Colonic mucosa (tissue), 4 donors: ENCODE measurements at places on chromosomes 13 and 19. TPM values are rescaled to one million over a fixed set of nuclear protein-coding genes. Genes with fewer than 3 reads are reported as not detected.

DNA sequence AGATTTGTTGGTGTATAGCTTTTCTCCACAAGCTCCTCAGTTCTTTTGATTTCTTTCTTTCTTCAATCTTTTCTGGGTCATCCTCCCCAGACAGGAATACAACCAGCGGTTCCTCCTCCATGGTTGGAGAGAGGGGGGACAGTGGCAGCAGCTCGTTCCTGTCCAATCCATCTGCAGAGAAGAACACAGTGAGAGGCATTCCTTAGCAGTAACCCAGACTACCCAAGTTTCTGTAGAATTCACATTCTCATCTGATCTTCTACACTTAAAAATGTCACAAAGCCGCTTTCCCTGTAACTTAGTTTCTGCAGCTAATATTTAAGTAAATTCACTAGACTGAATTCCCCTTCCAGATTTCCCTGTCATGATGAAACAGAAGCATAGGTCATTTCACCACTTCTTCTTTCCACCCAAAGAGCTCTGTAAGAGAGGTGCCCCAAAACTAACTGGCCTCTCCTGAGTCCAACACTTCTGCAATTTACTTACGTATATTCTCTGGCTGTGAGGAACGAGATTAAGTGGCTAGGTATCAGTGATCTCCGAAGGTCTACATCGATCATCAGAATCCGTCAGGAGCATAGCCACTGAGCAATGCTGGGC is 171.9 kb downstream of the TBC1D4 start:
- DNase-seq: no peak

DNA sequence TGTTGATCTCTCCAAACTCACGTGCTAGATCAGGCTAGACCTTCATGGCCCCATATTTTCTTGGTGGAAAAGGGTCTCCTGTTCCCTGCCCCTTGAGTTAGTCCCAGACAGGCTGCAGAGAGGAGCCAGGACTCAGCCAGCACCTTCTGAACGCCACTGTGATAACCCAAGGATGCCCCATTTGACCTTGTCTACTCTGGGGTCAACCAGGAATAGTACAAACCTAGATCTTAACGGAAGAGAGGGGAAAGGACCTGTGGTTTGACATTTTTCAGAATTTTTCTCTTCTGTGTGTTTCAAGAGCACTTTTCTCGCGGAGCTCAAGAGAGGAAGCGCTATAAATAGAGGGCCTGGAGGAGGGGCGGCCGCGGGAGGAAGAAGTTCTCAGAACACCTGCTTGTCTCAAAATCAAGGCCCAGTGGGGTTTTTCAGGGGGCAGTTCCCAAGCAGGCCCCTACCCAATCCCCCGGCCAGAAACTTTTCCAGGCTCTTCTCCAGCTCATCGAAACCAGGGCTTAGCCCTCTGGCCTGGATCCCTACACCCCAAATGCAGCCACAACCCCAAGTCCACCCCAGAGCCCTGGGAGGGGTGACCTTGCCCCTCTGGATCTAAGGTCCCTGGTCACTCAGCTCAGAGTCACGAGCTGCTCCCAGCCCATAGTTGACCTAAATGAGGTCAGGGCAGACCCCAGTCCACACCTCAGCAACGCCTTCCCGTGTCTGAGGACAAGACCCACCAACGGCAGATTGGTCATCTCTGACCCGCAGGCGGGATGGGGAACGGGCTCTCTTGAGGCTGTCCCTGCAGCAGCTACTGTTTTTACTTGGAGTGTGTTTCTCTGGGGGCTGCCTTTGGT is 75.6 kb upstream of the TM9SF2 start:
- peak; percentile 44 for DNase-seq

- no peak for DNase-seq
Observed at GRCh38 chr13:107974409-107974808, 240.9 kb downstream of the LIG4 start.

Gene ZNF579
- 8.7 TPM for total RNA-seq

Gene GRIK5
- total RNA-seq: 2.3 TPM

DNA sequence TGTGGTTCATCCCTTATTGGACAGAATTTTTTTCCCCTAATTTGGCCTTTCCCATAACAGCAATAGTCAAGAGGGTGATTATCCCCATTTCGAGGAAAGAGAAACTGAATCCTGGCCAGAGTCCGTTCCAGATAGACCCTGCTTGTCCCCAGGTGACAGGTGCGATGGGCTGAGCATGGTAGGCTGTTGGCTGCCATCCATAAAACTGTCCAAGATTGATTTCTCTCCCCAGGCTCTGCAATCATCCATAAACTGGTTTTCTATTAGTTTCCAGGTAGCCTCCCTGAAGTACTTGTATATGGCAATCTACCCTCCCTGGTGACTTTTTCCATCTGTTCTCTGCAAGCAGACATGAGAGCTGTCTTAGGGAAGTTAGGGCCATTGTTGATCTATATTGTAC is 25.4 kb downstream of the SERP2 start:
- DNase-seq: no peak

GRCh38 chr13:110771194-110771593 is 57.7 kb downstream of the ING1 start:
- DNase-seq: no peak
